ENCODE measurements at places on chromosomes 1 and 21. TPM values are rescaled to one million over a fixed set of nuclear protein-coding genes. Genes with fewer than 3 reads are reported as not detected.

Gene TOMM40L
- total RNA-seq, result 36.9 TPM

Gene HAO2
- total RNA-seq, result not detected

- no peak for DNase-seq
These were observed 74.0 kb upstream of the ZBTB18 start for GRCh38 chr1:243977094-243977493.

Gene BEND5
- total RNA-seq, result 5.0 TPM

Gene ITLN2
- not detected for total RNA-seq

GRCh38 chr1:97820470-97821188, 100.2 kb downstream of the DPYD start:
- no peak for DNase-seq

- DNase-seq, result no peak
These were observed 487.6 kb upstream of the CAMK1G start for GRCh38 chr1:209095627-209096595.

Gene IKBKE
- total RNA-seq, result 0.46 TPM
